ENCODE measurements at places on chromosomes 1 and 21.

DNA sequence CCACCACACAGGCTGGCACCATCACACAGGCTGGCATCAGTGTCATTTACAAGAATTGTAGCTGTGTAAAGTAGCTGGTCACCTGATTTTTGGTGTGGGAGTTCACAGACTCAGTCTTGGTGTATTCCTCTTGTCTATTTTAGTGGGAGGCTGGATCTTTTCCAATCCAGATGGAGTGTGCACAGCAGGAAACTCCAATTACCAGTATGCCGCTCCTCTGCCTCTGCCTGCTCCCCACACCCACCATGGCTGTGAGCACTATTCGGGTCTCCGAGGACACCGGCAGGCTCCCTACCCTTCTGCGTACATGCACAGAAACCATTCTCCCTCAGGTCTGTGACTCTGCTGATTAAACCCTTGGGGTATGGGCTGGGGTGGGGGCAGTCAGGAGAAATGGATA, 24.2 kb downstream of the TBX19 start:
- DNase-seq, result no peak

GRCh38 chr1:177306019-177306415, 135.3 kb downstream of the BRINP2 start:
- no peak for DNase-seq

- no peak for DNase-seq
These were observed 107.0 kb downstream of the KIF26B start for GRCh38 chr1:245261786-245262185.

DNA sequence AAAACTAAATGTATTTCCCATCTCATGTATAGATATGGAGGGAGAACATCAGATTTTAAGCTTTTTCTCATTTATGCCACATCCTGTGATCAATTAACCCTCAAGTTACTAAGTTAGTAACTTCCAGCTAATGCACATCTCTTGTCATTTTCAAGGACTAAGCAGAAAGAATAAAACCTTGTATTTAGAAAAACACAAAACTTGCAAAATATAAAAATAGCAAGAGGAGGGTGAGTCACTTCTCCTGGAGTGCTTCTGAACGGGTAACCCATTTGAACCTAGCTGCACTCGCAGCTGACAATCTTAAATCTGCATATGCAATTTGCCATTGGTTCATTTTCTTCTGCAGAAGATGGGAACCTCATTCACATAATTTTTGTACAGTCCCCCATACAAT, 500.5 kb downstream of the SETD4 start:
- DNase-seq, result no peak

- DNase-seq, result no peak
These were observed 892.6 kb downstream of the KCNT2 start for GRCh38 chr1:195715652-195716051.

DNA sequence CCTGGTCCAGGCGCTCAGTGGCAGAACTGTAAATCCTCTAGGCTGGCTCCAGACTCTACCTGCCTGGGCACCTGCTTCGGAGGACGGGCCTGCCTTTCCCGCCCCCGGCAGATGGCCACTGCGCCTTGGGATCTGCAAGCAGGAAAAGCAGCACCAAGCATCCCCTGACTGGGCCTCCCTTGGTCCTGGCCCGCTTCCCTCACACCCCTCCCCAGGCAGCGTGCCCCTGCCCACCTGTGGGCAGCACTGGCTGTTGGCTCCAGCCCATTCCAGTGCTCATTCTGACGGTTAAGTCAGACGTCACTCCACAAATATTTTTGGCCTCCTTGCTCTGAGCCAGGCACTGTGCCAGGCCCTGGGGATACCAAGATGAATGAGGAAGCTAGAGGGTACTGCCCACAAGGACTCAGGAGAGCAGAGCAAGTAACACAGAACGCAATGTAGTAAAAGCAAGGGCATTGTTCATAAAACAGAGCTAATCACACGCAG, 22.0 kb upstream of the BLACAT1 start:
- DNase-seq, result peak; percentile 66

DNA sequence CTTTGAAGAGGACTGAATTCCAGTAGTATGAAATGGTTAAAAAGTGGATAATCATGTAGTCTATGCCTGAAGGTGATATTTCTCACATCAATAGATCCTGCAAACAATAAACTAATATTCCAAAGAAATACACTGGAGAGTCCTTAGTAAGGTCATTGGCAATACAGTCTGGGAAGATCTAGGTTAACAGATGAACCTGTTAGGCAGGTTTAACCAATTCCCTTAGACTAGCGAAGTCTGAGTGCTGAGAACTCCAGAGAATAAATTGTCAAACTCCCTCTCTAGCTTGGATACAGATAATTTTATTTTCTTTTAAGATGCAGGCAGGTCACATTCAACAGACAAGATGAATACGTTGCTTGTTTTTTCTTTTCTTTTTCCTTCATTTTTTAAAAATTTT, 2.4 kb downstream of the GPR157 start:
- no peak for DNase-seq

- DNase-seq, result no peak
These were observed 178.2 kb upstream of the CAMK1G start for GRCh38 chr1:209405183-209405814.

DNA sequence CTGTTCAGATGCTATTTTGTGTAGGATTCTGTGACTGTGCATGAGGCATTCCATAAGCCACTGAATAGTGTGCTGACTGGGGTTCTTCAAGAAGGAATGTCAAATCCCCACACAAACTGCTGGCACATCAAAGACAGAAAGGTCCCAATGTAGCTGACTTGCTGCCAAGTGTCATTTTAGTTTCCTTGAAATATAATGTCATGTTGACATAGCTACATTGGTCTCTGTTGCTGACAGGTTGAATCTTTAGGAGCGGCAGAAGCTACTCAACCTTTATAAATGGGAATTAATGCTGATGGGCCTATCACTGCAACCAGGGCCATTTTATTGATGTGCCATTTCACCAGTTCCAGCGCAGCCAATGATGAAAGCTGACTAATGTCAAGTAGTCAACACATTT, 1110.7 kb upstream of the B3GALT2 start:
- DNase-seq, result no peak

GRCh38 chr1:168531615-168532345, 12.0 kb downstream of the XCL2 start:
- no peak for DNase-seq

DNA sequence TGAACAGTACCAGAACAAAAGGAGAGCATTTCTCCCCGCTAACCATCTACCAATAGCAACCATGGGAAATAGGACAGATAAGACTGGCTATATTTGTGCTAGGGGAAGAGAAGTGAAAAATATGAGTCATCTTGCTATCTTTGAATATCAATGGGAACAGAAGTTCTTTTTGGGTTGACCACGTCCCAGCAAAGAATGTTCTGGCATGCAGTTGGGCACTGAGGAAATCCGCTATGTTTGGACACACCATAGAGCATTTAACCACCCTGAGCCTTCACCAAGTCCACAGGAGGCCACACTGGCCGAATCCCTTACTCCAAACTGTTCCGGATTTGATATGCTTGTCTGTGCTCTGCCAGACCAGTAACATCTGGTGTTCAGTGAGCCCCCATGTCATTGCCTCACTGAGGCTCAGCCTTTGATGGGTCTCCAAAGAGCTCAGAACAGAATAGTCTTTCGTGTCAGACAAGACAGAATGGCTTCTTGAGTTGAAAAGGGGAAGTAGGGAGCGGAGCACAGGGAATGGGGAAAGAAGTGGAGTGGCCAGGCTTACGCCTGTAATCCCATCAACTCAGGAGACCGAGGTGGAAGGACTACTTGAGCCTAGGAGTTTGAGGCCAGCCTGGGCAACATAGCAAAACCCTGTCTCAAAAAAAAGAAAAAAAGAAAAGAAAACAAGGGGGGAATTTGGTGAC, 81.4 kb downstream of the SMYD2 start:
- no peak for DNase-seq

DNA sequence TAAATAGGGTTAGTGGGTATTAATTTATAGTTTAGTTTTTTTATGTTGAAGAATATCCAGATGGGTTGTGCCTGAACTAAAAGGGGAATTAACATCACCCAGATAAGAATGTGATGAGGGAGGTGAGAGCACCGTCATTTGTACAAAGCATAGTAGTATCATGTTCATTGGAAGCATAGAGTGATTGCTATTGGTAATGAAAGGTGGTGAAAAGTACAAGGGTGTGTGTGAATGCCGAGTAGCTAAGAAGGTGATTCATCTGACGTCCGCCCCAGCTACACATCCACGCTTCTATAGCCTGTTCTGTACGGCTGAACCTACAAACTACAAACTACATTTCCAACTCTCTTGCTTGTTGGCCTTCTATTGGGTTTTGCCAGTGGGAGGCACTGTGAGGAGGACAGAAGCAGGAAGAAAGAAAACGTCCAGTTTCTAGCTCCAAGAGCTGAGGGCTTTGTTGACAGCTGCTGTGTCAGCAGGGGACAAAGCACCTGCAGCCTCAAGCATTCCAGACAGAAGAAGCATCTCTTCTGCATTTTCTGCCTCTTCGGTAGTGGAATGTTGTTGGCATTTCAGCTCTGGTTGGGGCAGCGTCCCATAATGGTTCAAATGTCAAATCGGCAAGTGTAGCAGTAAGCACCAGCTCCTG, 404.8 kb downstream of the KCTD3 start:
- no peak for DNase-seq

GRCh38 chr1:194774535-194774934, 1588.1 kb upstream of the B3GALT2 start:
- no peak for DNase-seq

- DNase-seq, result no peak
These were observed 27.5 kb downstream of the EDN2 start for GRCh38 chr1:41456847-41457540.

All from DMS153 (cell line).